ENCODE measurements at places on chromosomes 5 and 9.

- DNase-seq = no peak
Observed at GRCh38 chr5:111075520-111075919, 4.0 kb downstream of the TSLP start.

DNA sequence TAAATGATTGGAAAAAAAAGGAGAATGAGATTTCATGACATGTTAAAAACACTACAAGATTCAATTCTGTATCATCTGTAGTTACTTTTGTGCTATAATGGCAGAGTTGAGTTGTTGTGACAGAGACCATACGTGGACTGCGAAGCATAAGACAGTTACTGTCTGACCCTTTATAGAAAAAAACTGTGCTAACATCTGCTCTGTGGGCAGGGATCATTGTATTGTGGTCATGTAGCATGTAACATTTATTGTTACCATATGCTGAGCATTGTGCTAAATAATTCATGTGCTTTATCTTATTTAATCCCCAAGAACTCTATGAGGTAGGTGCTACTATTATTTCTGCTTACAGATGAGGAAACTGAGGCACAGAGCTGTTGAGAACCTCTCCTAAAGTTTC, 147.3 kb upstream of the HMHB1 start:
- no peak for DNase-seq

DNA sequence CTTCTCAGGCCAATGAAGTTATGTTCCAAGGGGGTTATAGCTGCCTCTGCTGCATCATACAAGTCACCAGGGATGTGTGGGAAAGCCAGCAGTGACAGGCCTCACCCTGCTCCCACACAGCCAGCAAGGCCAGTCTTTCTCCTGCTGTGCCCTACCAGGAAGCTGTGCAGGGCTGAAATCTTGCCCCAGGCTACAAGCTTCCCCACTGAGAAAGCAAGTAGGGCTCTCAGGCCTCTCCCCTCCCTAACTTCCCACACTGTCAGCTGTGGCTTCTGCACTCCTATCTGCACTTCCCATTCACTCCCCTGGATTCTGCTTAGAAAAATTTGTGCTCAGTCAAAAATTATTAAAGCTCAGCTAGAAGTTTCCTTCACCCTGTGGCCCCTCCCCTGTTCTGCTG, 611.2 kb upstream of the ZNF608 start:
- no peak for DNase-seq

DNA sequence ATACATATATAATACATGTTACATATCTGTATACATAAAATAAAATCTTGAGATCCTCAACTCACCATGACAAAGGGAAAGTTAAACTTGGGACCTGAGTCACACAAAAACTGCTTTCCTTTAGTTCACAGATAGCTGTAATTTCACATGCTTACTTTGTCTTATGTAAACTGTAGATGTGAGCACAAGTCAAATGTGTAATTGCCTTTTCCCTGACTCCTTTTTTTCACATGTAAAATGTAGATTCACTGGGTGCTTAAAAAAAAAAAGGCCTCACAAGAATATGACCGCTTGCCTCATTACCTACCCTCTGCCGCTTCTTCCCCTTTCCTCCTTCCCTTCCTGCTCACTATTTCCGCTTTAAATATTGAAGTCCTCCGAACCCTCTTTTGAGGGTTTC, 21.9 kb upstream of the FAM169A start:
- DNase-seq = no peak

GRCh38 chr5:79023348-79023747, 38.2 kb upstream of the ARSB start:
- DNase-seq = no peak

DNA sequence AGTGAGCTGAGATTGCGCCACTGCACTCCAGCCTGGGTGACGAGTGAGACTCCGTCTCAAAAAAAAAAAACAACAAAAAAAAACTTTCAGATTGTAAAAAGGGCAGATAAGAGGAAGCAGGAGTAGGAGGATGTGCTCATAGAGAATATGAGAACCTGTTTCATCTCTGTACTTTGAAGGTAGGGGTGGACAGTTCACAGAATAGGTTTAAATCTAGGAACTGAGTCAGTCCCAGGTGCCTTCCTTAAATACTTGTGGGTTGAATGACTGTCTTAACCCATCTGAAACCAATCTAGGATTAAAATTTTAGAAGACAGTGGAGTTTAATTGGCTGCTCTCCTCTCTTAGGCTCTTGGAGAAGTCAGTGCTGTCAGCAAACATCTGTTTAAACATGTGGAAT, 12.4 kb downstream of the POLK start:
- DNase-seq = no peak

DNA sequence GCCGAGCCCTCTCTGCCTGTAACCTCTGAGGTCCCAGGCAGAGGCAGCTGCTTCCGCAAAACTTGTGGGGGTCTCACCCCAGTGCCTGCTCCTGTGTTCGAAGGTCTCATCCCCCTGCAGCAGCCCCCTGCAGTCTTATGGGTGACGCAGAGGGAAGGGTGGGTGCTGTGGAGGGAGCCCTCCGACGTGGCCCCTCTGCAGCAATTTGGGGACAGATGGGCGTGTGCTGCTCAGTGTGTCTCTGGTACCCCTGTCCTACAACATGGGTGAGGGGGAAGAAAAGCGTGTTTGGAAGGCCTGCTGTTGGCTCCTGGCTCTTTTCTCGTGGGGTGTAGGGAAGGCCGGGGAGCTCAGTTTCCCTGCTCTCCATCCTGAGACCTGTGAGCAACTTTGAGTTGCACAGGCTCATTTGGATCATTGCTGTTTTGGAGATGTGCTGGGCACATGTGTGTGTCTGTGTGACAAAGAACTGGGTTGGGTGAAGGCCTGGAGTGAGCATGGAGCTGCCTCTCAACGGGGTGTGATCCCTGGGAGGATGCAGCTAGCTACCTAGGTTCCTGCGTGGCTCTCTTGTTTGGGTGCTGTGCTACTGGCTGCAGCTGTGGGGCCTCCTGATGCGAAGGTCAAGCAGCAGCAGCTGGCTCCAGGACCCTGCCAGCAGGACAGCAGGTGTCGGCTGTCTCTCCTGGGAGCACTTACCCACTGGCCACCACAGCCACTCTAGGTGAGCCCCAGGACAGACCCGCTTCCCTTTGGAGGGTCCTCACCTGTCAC, 179.6 kb upstream of the PITX1 start:
- no peak for DNase-seq

GRCh38 chr9:29285818-29286217, 1712.5 kb upstream of the C9orf72 start:
- no peak for DNase-seq

- DNase-seq = no peak
Observed at GRCh38 chr9:627336-627970, 214.0 kb upstream of the DMRT1 start.

- DNase-seq = no peak
Observed at GRCh38 chr5:16507716-16508115, 42.1 kb upstream of the ZNF622 start.

- no peak for DNase-seq
Observed at GRCh38 chr5:109849478-109850088, 159.9 kb downstream of the MAN2A1 start.

DNA sequence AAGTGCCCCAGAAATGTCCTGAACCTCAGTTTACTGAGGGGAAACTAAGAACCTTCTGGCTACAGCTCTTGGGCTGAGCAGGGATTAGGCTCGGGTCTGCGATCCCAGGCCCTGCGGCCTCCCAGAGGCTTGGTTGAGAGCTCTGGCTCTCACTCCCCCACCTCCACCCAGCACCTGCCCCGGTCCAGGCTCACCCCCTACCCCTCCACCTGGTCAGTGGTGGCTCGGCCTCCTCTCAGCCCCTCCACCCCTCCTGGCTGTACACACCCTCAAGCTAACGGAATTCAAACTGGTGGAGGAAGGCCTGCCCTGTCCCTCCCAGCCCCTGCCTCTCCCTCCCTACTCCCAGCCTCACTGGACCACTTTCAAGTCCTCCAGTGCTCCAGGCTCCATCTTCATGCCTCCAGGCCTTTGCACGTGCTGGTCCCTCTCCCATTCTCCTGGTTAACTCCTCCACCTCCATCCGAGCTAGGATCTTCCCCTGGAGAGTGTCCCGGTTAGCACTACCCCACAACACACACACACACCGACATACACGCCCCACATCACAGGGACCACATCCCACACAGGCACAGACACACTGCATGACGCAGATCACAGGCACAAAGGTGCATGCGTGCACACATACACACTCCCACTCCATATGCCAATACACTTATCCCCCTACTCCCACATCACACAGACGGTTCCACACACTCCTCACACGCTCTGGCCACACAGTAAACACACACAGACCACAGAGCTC, 130.9 kb downstream of the C9orf50 start:
- no peak for DNase-seq

- DNase-seq = no peak
Observed at GRCh38 chr9:36163786-36164170, 5.4 kb upstream of the CCIN start.

DNA sequence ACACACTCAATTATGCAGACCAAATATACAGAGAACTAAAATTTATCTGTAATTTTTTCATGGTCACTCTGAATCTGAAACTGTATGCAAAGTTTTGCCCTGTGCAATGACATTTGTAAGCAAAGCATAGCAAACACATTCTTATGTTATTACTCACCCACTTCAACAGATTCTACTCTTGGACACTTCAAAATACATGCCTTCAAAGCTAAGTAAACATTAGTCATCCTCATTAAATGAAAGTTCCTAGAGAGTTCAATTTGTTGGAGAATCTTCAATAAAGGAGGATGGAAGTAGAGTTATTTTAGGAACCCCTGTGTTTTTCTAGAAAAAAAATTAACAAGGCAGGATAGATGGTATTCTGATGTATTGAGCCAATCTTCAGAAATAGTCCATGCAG, 639.7 kb upstream of the C9orf72 start:
- DNase-seq = no peak

- no peak for DNase-seq
Observed at GRCh38 chr5:102411-103043, 10.6 kb downstream of the PLEKHG4B start.

GRCh38 chr9:130658893-130659698, 5.3 kb upstream of the PRDM12 start:
- DNase-seq = no peak

DNA sequence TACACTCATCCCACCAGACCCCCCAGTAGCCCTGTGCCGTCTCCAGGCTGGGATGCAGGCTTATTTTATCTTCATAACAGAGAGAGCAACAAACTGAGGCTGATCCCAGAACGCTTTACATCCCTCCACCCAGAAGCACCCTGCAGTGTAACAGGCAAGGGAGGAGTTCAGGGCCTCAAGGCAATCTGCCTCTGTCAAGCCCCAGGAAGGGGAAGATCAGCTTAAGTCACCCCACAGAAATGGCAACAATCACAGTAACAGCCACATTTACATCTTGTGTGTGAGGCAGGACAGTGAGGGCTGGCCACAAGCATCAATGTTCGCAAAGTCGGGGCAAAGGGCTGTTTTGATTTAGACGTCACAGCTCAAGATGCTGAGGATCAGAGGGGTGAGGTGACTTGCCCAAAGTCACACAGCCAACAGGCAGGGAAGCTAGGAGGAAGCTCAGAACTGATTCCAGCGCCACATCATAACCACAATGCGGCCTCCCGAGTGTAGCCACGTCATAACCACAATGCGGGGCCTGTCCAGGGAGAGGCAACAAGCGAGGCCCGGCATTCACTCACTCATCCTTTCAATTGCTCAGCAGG, 14.4 kb downstream of the STK10 start:
- DNase-seq = no peak

GRCh38 chr5:145502906-145503305, 332.2 kb downstream of the PRELID2 start:
- DNase-seq = no peak

DNA sequence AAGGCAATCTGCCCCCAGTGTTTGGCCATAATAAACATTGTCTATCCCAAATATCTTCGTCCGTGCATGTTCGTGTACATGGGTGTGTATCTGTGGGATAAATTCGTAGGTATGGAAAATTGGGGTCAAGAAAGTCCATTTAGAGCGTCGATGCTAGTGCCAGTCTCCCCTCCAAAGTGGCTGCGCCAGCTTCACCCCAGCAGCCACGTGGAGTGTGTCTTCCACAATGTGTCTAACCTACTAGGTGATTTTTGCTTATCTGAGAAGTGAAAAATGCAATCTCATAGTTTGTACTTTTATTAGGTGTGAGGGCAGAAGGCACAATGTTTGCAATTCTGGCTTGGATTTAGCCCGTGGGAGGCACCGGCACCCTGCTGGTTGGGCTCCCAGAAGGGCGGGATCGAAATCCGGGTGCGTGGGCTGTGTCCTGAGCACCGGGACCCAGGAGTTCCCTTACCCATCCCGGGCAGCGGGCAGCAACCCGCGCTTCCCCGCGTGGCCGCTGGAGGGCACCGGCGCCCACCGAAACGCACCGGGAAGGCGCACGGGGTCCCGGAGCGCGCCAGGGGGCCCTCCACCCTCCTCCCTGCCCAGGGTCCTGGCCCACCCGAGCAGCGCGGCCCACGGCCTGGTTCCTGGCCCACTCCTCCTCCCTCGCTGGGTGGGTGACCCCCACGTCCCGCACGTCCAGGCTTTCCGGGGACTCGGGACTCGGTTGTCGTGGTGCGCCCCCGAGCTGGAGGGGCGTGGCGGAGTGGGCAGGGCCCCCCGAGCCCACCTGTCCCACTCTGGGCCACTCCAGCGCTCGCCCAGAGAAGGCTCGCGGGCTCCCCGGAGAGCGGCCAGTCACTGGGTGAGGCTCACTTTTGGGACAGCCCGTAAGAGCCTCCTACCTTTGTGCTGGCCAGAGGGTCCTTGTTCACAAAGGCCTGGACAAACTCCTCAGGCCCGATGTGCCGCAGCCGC, 55.4 kb upstream of the RNF130 start:
- no peak for DNase-seq

GRCh38 chr9:110895147-110895905, 142.9 kb downstream of the LPAR1 start:
- no peak for DNase-seq

GRCh38 chr5:36734422-36734821, 128.0 kb downstream of the SLC1A3 start:
- no peak for DNase-seq

GRCh38 chr5:150700594-150701377, at the start of gene RBM22:
RBM22 (minus strand) TSS chr5:150701062; CDS start chr5:150700985, 77 bp downstream.
- peak; percentile 56 for DNase-seq

GRCh38 chr9:126809068-126809467, 4.2 kb downstream of the ZBTB43 start:
- DNase-seq = no peak

DNA sequence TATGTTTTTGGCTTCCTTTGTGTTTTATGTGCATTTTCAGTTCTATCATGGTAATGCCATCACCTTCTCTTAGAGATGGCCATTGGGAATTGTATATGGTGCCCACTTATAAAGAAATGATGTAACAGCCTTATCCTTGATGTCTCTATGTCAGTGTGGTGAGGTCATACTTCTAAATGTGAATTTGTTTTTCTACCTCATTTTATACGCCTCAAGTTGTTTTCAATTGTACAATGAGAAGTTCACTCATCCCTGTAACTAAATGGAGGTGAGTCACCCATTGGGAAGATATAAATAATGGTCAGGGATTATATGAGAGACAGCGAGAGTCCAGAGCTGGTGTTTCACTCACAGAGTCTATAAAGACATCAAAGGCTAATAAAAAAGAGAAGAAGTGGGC, 402.4 kb downstream of the AGTPBP1 start:
- DNase-seq = no peak

- no peak for DNase-seq
Observed at GRCh38 chr9:122318284-122318683, 52.5 kb upstream of the PTGS1 start.

GRCh38 chr9:116661037-116661954, 25.8 kb upstream of the TRIM32 start:
- peak; percentile 24 for DNase-seq

All from NCI-H1436 treated with DMSO at 0.1 percent for 48 hours (cell line).